ENCODE measurements at places on chromosomes 12 and 14.

DNA sequence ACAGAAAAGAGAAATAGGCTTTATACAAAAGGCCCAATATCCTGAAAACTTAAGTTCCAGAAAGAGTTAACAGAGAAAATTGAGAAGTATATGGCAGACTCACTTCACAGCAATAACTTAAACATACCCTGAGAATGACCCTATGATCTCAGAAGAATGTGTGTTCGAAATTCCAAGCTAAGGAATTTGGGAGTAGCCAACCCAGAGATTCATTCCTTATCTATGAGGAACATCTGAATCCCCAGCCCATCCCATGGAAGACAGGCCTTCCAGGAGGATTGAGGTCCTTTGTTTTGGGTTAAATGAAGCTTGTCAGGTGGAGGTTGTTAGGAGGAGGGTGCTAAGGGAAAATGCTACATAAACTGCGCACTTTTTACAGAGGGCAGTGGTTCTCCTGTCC, 7.5 kb upstream of the SAV1 start:
- no peak for DNase-seq

DNA sequence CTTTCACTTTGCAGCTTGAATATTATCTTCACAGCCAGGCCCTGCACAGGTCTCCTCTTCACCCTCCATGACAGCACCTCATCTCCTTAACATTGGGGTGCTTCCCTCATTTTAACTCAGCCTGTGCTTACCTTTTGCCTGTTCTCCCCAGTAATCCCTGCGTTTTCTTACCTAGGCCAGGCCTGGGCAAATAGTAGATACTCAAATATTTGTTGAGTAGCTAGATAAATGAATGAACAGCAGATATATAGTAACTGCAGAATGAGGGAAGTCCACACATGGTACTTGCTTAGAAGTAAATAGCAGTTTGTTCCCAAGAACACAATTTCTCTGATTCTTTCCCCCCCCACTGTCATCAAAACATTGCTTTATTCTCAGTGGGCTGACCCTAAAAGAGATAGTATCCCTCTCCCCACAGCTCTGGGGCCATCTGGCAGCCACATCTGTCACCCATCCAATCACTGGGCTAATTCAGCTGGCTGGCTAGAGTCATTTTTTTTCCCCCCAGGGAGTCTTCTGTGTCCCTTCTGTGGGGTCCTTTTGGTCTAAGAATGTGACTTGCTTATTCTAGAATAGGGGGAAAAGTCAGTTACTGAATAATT, 43.2 kb downstream of the APPL2 start:
- DNase-seq = no peak

- DNase-seq = peak; percentile 70
These were observed 37.0 kb upstream of the FBXO33 start for GRCh38 chr14:39469094-39469710.

GRCh38 chr12:10847744-10848143, 1.5 kb downstream of the PRR4 start:
- DNase-seq = no peak

DNA sequence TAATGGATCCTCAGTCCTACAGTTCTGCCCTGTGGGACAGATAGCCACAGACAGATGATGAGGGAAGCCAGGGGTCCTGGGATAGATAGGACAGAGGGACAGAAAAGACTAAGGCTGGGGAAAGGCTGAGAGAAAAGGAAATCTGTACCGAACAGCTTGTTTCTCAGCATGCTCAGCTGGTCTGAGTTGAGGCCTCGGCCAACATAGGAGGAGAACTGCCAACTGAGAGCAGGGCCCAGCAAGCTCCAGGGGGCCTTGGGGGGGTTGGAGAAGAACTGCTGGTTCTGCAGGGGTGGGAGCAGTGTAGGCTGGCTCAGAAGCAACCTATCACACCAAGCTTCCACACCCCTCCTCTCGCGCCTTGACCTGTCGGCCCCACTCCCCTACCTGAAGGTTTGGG, 10.1 kb downstream of the IL23A start:
- DNase-seq = no peak

GRCh38 chr12:58919231-58920101, 838 bp downstream of the LRIG3 start:
- DNase-seq = no peak

DNA sequence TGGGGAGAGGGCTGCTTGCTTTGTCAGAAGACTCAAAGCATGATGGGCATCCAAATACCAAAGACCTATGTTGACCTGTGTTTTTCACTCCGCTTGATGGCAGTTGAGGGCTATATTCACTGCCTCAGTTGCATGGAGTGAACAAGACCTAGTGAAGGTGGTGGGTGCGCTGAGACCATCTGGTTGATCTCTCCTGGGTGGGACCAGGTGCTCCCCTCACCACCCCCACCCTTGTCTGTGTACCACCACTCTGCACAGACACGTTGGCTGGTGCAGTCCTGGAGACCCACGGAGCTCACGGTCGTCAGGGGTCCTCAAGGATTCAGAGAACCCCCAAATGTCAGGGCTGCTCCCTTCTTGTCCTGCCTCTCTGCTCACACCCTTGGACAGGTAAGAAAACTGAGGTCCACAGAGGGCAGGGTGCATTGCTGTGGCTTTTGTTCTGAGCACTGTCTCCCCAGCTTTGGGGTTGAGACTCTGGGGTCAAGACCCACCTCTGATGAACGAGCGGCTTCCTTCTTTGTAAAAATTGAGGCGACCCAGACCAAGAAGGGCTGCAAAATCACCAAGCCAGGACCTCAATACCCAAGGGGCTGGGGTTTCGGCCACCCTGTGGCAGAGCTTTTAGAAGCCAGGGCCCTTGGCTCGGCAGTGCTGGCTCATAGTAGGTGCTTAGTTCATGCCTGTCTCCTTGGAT, 166.3 kb upstream of the RTL1 start:
- no peak for DNase-seq

DNA sequence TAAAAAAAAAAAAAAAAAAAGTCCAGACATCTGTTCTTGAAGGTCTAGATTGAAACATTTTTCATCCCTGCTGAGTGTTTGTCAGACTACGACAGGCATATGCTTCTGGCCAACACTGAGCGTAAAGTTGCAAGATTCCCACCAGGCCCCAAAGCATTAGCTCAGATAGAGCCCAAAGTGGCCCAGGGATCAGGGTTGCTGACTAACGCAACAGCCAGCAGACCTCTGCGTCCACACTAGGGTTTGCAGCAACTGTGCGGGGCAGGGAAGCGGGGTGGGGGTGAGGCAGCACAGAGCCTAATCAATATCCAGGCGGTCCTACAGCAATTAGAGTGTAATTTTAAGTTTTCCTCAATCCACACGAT, 55.7 kb downstream of the SSH1 start:
- DNase-seq = no peak

DNA sequence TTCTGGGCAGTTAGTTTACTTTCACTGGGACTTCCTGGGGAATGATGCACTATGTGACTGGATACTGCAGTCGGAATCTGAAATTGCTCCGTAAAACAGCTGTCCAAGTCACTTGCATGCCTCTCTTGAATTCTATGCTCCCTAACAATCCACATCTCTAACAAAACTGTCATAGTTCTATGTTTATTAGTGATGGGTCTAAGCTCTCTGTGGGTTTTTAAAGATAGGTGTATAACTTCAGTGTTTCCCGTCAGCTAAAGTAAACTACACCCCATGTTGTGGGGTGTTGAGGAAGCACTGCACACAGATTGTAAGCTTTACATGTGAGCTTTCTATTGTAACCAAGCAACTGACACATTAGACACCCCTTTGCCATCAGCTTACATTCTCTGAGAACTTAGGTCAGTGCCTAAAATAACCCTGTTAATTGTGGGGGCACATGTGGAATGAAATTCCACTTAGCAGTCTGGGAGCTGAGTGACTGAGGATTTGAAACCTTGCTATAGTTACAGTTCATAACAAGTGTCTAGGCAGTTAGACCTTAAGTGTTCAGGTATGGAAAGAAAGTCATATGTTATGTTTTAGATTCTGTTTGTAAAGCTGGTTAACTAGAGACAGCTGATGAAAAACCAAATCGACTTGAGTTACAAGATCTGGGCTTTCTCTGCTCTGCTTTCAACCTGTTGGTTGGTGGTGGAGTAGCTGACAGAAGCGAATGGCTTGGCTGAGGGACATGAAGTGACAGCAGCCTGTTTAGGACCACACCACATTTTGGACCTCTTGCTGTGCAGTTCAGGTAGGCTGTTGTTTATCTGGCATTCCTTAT, 165.7 kb downstream of the AKAP6 start:
- DNase-seq = no peak

- DNase-seq = no peak
These were observed 199.9 kb upstream of the PWP1 start for GRCh38 chr12:107485731-107486130.

DNA sequence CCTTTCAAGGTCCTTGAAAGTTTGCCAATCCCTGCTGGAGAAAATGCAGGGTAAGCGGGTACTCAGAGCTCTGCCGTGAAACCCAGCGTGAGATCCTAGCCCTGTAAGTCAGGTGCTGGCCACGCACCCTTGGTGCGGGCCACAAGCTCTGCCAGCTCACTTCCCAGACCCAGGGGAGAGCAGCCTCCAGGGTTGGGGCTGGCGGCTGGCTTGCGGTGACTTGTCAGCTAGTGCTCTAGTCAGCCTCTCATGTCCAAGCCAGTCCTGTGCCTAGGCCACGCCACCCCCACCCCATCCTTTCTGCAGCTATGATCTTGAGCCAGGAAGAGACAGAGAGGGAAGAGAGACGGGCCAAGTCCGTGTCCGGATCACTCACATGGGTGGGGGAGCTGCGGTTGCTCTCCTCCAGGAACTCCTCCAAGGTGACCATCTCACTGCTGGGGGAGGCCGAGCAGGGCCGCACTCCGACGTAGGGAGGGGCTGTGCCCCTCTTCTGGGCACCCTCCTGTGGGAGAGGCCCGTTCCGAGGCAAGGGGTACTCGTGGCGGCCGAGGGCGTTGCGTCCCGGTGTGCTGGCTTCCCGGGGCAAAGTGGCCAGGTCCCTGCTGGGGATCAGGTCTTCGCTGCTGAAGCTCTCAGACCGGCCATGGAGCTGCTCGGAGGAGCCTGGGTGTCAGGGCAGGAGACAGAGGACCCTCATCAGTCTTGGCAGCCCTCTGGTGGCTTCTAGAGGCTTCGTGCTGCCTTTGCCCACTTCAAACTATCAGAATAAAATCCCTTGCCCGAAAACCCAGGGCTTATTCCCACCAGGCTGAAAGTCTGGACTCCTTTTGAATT, 33.3 kb upstream of the GPR68 start:
- no peak for DNase-seq

DNA sequence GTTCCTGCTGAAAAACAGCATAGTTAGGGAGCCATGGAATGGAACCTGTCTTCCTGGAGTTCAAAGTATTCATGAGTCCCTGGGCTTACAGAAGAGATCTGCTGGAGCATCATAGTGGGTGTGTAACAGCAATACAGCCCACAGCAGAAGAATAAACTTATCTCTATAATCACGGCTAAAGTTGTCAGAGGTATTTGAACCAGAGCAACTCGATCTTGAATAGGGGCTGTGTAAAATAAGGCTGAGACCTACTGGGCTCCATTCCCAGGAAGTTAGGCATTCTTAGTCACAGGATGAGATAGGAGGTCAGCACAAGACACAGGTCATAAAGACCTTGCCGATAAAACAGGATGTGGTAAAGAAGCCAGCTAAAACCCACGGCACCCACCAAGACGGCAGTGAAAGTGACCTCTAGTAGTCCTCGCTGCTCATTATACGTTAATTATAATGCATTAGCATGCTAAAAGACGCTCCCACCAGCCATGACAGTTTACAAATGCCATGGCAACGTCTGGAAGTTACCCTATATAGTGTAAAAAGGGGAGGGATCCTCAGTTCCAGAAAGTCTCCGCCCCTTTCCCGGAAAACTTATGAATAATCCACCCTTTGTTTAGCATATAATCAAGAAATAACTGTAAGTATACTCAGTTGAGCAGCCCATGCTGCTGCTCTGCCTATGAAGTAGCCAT, 223.4 kb downstream of the PCNX1 start:
- DNase-seq = peak; percentile 33

DNA sequence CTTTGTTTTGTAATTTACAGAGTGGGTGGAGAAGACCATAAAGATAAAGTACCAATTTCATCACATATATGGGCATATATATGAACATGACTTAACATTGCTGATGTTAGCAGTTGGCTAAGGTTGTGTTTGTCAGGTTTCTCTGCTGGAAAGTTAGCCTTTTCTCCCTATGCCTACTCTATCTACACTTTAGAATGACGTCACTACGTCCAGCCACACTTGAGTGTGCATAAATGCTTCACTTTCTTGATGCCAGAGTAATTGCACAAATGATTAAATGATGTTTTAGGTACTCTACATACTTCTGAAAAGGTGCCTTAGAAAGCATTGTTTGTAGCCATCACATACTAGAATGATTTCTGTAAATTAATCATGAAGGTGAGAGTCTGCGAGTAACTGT, 759.2 kb upstream of the MGAT4C start:
- DNase-seq = no peak

DNA sequence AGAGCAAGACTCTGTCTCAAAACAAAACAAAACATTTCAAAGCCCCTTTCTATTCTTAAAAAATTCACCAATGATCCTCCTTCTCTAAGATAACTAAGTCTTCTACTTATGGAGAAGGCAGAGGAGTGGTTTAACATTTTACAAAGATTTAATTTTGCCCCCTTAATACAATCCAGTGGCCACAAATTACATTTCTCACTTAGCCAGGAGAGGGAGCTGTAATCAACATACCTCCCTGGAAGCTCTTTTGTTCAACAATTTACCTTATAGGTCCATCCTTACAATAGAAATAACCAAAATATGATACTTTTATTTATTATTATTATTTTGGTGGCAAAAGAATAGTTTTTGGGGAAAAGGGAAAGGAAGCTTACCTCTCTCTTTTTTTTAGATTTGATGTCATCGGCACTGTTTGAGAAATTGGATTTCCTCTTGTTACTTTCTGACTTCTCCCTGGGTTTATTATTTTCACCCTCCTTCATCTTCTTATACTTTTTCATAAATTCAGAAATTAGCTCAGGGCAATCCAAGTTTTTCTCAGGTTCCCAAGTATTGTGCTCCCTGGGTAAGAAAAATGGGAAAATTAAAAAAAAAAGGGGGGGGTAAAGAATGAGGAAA, 28.1 kb downstream of the CBX5 start:
- no peak for DNase-seq

GRCh38 chr14:68886109-68886434, 93.0 kb downstream of the ACTN1 start:
- peak; percentile 1 for DNase-seq

DNA sequence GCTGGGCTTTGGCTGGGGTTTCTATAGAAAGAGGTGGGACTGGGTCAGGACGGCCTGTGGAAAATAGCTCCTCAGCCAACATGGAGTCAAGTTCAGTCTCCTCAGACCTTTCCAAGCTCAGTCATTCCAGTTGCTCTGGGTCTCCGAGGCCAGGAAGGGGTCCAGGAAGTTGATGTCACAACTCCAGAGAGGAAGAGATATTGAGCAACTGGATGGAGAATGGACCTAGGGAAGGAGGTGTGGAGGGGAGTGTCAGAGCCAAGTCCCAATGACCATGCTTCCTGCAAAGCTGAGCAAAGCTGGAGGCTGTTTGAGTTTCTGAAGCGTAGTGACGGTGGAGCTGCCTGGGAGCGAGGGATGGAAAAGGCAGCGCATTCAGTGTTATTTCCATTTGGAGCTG, 86.1 kb downstream of the SLC24A4 start:
- DNase-seq = no peak

DNA sequence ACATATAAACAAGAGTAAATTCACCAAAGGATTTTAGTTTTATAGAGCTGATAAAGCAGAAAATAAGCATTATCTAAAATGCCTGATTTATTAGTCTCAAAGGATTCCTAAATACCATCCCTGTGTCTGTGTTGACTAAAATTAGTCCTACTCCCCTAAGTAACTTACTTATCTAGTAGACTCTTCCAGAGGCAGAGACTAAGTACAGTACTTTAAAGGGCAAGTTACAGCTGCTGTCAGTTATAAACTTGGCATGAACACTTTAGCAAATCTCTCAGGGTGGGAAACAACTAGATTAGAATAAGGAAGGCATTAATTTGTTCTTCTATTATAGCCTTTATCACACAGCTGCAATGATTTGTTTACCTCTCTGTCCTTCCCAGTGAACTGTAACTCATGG, 46.0 kb downstream of the ATP2B1 start:
- no peak for DNase-seq
